ENCODE measurements at places on chromosomes 7 and 10. TPM values are rescaled to one million over a fixed set of nuclear protein-coding genes. Genes with fewer than 3 reads are reported as not detected.

Gene RPEL1
- total RNA-seq = not detected

Gene GPER1
- 7.7 TPM for total RNA-seq

Gene POLR2J2
- total RNA-seq = 11.4 TPM

Gene CYP51A1
- total RNA-seq = 82.7 TPM

GRCh38 chr7:113128031-113128430 is 9.7 kb upstream of the SMIM30 start:
- no peaks in the 10 kb centered on the region for H3K27me3 ChIP-seq
- H3K4me1 ChIP-seq = no peaks in the 10 kb centered on the region
- no peaks in the 10 kb centered on the region for H3K36me3 ChIP-seq
- H3K4me3 ChIP-seq = no peak overlapping the region
- no peak for DNase-seq

DNA sequence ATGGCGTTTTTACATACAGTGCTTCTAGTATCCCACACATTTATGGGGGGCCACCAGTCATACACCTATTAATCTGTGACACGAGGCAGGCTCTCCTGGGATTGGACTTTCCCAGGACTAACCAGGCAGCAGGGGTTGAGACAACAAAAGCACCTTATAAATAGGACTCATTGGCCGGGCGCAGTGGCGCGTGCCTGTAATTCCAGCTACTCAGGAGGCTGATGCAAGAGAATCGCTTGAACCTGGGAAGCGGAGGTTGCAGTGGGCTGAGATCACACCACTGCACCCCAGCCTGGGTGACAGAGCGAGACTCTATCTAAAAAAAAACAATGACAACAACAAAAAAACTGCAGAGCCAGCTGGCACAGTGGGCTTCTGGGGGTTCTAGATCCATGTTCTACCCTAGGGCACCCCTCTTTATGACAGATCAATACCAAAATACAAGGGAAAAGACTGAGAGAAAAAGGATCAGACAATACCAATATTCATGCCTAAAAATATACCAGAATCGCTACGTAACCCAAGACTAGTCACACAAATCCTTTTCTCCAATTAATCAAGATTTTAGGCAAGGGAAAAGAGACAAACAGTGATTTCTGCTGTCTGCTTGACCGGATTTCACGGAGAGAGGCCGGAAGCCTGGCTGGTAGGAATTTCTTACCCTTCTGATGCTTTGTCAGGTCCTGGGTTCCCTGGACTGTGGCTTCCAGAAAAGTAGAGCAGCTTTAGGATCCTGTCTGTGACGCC is 98.4 kb upstream of the CCNY start:
- no peak overlapping the region for H3K27ac ChIP-seq
- H3K4me3 ChIP-seq = no peak overlapping the region
- DNase-seq = no peak
- H3K36me3 ChIP-seq = no peaks in the 10 kb centered on the region
- H3K27me3 ChIP-seq = no peaks in the 10 kb centered on the region

GRCh38 chr7:158047391-158048059 is 540.1 kb downstream of the PTPRN2 start:
- H3K4me3 ChIP-seq = no peak overlapping the region
- no peaks in the 10 kb centered on the region for H3K27me3 ChIP-seq
- no peak overlapping the region for H3K27ac ChIP-seq
- no peaks in the 10 kb centered on the region for H3K4me1 ChIP-seq
- no peak for DNase-seq

DNA sequence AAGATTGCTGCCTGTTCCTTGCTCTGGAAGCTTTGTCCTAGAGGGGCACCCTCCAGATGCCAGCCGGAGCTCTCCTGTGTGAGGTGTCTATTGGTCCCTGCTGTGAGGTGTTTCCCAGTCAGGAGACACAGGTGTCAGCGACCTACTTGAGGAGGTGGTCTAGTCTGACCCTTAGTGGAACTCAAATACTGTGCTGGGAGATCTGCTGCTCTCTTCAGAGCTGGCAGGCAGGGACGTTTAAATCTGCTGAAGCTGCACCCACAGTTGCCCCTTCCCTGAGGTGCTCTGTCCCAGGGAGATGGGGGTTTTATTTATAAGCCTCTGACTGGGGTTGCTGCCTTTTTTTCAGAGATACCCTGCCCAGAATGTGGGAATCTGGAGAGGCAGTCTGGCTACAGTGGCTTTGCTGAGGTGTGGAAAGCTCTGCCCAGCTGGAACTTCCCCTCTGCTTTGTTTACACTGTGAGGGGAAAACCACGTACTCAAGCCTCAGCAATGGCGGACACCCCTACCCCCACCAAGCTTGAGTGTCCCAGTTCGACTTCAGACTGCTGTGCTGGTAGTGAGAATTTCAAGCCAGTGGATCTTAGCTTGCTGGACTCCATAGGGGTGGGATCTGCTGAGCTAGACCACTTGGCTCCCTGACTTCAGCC is 119.2 kb downstream of the PPP1R9A start:
- H3K27me3 ChIP-seq = no peaks in the 10 kb centered on the region
- H3K27ac ChIP-seq = no peak overlapping the region
- no peaks in the 10 kb centered on the region for H3K36me3 ChIP-seq

DNA sequence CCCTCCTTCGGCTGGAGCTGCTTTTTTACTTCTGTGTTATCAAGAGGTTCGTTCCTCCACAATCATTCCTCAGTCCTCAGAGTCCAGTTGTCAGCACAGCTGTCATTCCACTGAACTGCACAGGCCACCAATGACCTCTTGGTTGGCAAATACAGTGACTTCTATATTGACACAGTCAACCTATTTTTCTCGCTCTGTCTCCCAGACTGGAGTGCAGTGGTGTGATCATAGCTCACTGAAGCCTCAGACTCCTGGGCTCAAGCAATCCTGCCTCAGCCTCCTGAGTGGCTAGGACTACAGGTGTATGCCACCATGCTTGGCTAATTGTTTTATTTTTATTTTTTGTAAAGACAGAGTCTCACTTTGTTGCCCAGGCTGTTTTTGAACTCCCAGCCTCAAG is 27.7 kb downstream of the CRCP start:
- H3K27me3 ChIP-seq = no peaks in the 10 kb centered on the region
- DNase-seq = no peak
- H3K27ac ChIP-seq = no peak overlapping the region
- peaks cover 29% of the 10 kb centered on the region for H3K36me3 ChIP-seq
- no peak overlapping the region for H3K4me3 ChIP-seq

GRCh38 chr10:28623483-28623882 is 53.8 kb upstream of the BAMBI start:
- no peak overlapping the region for H3K4me3 ChIP-seq
- no peak overlapping the region for H3K27ac ChIP-seq

DNA sequence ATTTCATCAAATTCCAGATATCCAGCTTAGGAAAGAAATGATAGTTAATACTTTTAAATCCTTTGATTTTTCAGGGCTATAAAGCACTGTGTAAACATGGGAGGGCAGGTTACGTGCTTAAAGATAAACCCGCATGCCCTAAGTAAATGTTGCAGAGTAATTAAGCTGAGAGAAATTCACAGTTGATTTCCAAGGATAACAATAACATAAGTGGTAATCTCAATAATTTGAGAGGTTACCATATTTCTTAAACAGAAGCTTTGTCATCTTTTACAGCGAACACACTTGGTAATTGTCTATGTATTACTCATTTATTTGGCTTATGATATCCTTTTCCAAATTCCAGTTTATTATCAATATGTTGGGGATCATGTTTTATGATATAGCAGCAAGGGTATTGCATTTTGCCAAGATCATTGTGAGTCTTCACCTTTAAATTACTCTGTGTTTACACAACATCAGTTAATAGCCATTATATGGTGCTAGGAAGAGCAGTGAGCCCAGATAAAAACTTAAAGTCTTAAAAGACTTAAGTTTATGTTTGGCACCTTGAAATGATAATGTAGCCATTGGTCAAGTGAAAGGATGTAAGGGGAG is 15.4 kb downstream of the MGAM start:
- no peaks in the 10 kb centered on the region for H3K4me1 ChIP-seq
- H3K4me3 ChIP-seq = no peak overlapping the region
- H3K27ac ChIP-seq = no peak overlapping the region
- no peaks in the 10 kb centered on the region for H3K36me3 ChIP-seq
- no peak for DNase-seq

GRCh38 chr10:120492346-120492745 is 35.3 kb downstream of the PLPP4 start:
- no peaks in the 10 kb centered on the region for H3K27me3 ChIP-seq
- no peaks in the 10 kb centered on the region for H3K36me3 ChIP-seq
- H3K4me1 ChIP-seq = peaks cover 10% of the 10 kb centered on the region
- H3K27ac ChIP-seq = no peak overlapping the region
- H3K4me3 ChIP-seq = no peak overlapping the region

DNA sequence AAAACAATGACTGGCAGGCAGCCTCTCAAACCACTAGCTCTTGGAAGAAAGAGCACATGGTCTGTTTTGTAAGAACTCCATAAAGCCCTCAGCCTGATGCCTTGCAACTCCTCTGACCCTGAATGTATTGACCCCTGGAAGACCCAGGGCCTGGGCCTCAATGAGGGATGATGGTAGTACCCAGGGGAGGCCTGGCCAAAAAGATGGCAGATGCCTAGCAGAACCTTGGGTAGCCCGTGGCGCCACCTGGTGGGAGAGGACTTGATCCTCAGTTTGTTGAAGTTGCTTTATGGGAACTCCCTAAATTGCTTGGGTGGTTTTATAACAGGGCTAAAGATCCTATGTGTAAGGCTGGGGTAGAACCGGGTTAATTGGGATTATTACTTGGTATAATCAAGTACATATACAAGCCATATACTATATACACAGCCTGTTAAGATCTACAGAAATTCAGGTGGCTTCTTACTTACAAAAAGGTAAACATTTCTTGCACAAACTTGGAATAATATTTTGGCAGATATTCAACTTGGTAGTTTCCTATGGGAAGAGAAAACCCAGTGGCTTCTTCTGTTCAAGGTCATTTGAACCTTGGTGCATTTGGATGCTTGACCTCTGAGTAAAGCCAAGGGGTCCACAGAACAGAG is 95.8 kb upstream of the CACUL1 start:
- DNase-seq = no peak
- no peaks in the 10 kb centered on the region for H3K27me3 ChIP-seq
- H3K4me3 ChIP-seq = no peak overlapping the region
- no peak overlapping the region for H3K27ac ChIP-seq
- no peaks in the 10 kb centered on the region for H3K36me3 ChIP-seq

- H3K4me3 ChIP-seq = no peak overlapping the region
- DNase-seq = no peak
- no peaks in the 10 kb centered on the region for H3K27me3 ChIP-seq
- peaks cover 3% of the 10 kb centered on the region for H3K4me1 ChIP-seq
These were observed 24.0 kb downstream of the KCNMA1 start for GRCh38 chr10:77613476-77614130.

- H3K36me3 ChIP-seq = no peaks in the 10 kb centered on the region
- no peak overlapping the region for H3K4me3 ChIP-seq
- H3K4me1 ChIP-seq = no peaks in the 10 kb centered on the region
- H3K27ac ChIP-seq = no peak overlapping the region
- peaks cover 47% of the 10 kb centered on the region for H3K27me3 ChIP-seq
These were observed 2.6 kb downstream of the TLX1 start for GRCh38 chr10:101133489-101134298.

GRCh38 chr7:134539380-134540004 is 9.4 kb upstream of the AKR1B15 start:
- no peak overlapping the region for H3K27ac ChIP-seq
- H3K36me3 ChIP-seq = no peaks in the 10 kb centered on the region
- H3K27me3 ChIP-seq = no peaks in the 10 kb centered on the region
- no peak overlapping the region for H3K4me3 ChIP-seq
- no peak for DNase-seq
- H3K4me1 ChIP-seq = no peaks in the 10 kb centered on the region

- DNase-seq = no peak
- H3K27me3 ChIP-seq = no peaks in the 10 kb centered on the region
- H3K4me3 ChIP-seq = no peak overlapping the region
- H3K36me3 ChIP-seq = no peaks in the 10 kb centered on the region
These were observed 170.4 kb downstream of the PTEN start for GRCh38 chr10:88033793-88034192.

DNA sequence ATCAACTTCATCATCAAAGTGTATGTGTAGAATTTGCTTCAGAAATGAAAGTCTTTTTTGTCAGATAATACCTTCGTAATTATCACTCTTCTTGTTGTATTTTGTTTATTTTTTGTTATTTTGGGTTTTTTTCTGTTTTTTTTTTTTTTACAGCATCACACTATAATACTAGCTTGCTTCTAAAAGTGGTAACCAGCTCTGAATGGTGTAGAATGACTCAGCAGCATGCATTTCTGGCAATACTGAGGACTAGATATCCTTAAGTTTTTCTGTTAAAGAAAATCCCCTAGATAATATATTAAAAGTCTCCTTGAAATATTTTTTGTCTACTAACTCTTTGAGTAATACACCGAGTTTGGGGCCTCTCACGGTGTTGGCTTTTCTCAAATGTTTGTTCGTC is 109.1 kb downstream of the LMBR1 start:
- no peak overlapping the region for H3K4me3 ChIP-seq
- no peaks in the 10 kb centered on the region for H3K36me3 ChIP-seq
- no peak for DNase-seq
- H3K27me3 ChIP-seq = no peaks in the 10 kb centered on the region

DNA sequence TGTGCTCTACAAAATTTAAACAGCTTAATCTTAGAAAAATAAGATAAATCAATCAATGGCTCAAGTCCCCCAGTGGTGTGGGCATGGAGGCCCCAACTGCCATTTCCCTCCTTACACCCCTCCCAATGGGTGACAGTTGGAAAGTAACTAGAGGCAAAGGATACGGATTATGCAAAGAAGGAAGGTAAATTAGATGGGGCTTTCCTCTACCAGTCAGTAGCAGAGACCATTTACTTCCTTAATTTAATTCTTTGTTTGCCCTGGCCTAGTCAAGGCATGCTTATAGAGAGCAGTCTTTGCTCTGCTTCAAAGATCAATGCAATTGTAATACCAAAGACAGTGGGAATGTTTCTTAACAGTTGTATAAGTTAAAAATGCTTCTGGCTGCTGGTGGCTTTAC is 63.3 kb upstream of the PAPSS2 start:
- H3K4me1 ChIP-seq = peaks cover 5% of the 10 kb centered on the region
- no peak overlapping the region for H3K27ac ChIP-seq
- no peaks in the 10 kb centered on the region for H3K36me3 ChIP-seq
- no peak overlapping the region for H3K4me3 ChIP-seq
- H3K27me3 ChIP-seq = no peaks in the 10 kb centered on the region

- H3K4me3 ChIP-seq = no peak overlapping the region
- H3K27me3 ChIP-seq = no peaks in the 10 kb centered on the region
- H3K36me3 ChIP-seq = no peaks in the 10 kb centered on the region
- H3K4me1 ChIP-seq = no peaks in the 10 kb centered on the region
- H3K27ac ChIP-seq = no peak overlapping the region
These were observed 169.6 kb downstream of the CCSER2 start for GRCh38 chr10:84497978-84498377.

Data from GM12878 (cell line).